IPS-NIHi11 (cell line): ENCODE measurements at places on chromosomes 11 and 22.

DNA sequence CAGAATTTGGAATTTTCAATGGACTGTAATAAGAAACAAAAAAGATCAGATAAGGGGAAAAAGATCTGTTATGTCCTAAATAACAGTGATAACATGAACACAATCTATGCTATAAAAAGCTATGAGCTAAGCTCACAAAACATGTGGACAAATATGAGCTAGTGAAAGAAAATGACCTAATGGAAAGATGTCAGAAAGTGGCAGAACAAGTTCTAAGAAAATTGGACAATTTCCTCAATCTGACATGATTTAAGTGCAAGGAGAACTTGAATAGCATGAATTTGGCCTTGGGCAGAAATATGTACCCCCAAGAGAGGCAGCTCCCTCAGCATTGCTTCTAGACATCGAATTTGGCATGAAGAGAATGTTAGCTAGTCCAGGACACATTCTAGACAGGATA, 212.0 kb upstream of the PGR start:
- no peak for DNase-seq

DNA sequence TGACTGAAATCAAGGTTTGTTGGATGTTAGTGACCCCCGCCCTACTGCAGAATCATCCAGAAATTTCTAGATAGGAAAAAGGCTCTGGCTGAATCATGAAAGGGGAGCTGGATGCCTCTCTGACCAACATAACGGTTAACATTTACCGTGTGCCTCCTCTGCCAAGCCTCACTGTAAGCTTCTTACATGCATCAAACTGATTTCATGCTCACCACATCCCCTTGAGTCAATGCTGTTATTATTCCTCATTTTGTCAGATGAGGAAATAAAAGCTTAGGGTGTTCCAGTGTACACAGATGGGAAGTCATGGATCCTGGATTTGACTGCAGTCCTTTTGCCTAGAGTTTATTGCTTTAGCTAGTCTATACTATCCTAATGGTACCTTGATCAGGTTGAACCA, 5.9 kb upstream of the HMOX1 start:
- no peak for DNase-seq

- DNase-seq = no peak
Observed at GRCh38 chr22:49271369-49271727, 556.3 kb downstream of the BRD1 start.

DNA sequence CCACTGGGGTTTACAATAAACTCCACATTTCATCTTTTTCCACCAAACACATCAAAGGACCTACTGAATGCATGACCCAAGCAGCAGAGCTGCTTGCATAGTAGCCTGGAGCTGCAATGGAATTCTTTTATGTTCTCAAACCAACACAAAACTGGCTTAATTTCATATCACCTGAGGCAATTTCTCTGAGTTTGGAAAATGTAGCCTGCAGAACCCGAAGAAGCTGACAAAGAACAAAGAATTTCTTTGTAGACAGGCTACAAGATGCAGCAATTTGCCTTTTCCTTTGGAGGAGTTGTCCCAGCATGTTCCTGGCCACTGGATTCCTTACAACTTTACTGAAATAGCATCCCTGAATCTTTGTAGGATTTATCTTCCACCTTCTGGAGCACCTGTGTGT, 5.5 kb upstream of the TECTA start:
- DNase-seq = no peak

GRCh38 chr11:44885919-44886789, 64.5 kb downstream of the TP53I11 start:
- no peak for DNase-seq

DNA sequence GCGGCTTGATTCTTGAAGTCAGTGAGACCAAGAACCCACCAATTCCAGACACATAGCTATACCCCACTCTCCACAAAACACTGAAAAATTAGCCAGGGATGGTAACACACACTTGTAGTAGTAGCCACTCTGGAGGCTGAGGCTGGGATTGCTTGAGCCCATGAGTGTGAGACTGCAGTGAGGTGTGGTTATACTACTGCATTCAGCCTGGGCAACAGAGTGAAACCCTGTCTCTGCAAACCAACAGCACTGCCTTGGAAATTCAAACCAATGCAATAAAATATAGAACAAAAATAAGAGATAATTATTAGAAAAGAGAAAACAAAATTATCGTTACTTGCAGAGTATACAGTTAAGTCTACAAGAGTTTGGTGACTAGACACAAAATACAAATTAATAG, 20.2 kb upstream of the PRDM10 start:
- DNase-seq = no peak

DNA sequence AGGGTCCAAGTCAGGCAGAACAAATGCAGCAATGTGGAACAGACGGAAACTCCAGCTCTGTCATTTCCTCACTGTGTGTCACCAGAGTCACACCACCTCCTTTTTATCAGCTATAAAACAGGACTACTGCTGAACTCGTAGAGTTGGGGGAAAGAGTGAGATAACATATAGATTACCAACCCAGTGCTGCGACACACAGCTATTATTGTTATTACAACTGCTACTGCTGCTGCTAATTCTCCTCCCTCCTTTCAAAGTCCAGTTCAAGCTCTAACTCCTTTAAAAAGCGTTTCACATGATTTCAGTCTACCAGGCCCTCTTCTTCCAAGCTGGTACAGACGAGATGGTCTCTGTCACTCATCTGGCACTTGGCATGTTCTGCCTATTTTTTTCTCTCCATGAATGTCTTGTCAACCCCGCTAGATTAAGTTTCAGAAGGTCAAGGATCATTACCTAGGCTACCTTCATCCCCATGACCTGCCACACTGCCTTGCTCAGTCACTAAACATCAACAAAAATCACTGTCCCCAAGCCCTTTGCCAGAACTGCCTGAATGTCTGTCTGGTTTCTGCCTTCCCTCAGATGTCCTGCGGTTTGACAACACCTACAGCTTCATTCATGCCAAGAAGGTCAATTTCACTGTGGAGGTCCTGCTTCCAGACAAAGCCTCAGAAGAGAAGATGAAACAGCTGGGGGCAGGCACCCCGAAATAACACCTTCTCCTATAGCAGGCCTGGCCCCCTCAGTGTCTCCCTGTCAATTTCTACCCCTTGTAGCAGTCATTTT, 3.7 kb upstream of the MTFP1 start:
- DNase-seq = no peak

DNA sequence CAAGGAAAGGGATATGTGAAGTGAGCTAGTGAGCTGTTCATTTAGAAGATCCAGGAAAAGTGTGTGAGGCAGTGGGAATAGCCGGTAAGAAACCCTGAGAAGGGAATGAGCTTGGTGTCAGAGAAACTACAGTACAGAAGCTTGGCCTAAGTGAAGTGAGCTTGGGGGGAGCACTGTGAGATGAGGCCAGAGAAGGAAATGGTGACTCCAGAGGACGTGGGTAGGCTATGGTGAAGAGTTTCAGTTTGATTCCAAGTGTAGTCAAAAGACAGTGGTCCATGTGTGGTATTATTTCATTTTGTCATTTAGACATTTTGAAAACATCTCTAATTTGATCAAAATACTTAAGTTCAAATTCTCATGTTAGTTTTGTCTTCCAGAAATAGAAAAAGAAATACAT, 77.2 kb downstream of the GRK3 start:
- no peak for DNase-seq

- DNase-seq = no peak
Observed at GRCh38 chr11:2702771-2703362, 3.1 kb upstream of the KCNQ1OT1 start.

- DNase-seq = peak; percentile 86
Observed at GRCh38 chr11:44936525-44936924, 14.2 kb downstream of the TP53I11 start.

- DNase-seq = no peak
Observed at GRCh38 chr11:114172871-114173444, 113.4 kb downstream of the ZBTB16 start.

GRCh38 chr22:19751497-19752245, 8.9 kb upstream of the TBX1 start:
- no peak for DNase-seq

DNA sequence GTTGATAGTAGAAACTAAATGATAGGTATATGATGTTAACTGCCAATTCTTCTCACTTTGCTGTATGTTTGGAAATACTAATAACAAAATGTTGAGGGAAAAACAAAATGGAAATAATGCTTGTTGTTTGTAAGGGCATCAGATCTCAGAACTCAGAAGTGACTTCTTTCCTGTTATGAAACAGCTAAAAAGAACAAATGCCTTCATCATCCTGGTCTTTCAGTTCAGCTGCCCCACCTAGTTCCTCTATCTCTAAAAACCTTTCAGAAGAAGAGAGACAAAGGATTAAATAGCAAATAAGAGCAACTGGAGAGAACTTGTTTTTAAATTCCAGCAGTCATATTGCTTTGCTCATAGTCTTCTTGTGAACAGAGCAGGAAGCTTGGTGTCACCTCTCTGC, 345.3 kb upstream of the NCAM1 start:
- no peak for DNase-seq

DNA sequence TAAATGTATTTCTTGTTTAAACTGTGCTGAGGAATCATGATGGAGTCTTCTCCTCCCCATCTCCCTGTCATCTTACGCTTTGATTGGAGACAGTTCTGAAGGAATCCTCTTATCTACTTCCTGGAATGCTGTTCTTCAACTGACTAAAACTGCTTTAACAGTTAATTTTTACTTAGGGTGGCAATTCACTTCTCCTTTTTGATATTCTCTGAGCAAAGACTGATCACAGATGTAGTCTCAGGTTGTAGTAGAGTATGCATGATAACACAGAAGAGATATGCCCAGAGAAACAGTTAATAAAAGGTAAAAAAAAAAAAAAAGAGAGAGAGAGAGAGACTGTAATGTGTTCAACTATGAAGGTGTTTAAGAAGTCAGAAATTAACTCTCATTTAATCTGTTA, 1.4 kb upstream of the CASP5 start:
- DNase-seq = no peak

DNA sequence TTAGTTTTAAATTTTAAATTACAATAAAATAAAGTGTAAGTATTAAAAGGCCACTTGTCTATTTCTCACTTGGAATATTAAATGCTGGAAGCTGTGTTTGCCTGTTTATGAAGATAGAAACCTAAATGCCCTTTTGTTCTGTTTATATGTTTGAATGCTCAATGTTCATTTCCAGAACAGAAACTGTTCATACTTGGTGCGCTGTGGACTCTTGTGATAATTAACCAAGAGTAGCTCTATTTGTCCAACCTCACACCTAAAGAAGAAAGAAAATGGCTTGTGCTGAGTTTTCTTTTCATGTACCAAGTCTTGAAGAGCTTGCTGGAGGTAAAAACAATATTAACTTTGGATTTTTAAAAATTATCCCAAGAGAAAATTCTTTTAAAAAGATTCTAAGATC, 5.7 kb downstream of the C11orf54 start:
- DNase-seq = no peak

GRCh38 chr11:12159351-12160099, 49.1 kb downstream of the MICAL2 start:
- no peak for DNase-seq

- DNase-seq = peak; percentile 63
Observed at GRCh38 chr11:44928816-44929215, 21.9 kb downstream of the TP53I11 start.

GRCh38 chr22:46138058-46138797, 12.1 kb upstream of the PPARA start:
- no peak for DNase-seq

DNA sequence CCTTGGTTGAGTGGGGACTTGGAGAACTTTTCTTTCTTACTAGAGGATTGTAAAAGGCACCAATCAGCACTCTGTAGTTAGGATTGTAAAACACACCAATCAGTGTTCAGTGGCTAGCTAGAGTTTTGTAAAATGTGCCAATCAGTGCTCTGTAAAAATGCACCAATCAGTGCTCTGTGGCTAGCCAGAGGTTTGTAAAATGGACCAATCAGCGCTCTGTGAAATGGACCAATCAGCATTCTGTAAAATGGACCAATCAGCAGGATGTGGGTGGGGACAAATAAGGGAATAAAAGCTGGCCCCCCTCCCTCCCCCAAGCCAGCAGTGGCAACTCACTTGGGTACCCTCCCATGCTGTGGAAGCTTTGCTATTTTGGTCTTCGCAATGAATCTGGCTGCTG, 5.5 kb upstream of the DRG1 start:
- no peak for DNase-seq

DNA sequence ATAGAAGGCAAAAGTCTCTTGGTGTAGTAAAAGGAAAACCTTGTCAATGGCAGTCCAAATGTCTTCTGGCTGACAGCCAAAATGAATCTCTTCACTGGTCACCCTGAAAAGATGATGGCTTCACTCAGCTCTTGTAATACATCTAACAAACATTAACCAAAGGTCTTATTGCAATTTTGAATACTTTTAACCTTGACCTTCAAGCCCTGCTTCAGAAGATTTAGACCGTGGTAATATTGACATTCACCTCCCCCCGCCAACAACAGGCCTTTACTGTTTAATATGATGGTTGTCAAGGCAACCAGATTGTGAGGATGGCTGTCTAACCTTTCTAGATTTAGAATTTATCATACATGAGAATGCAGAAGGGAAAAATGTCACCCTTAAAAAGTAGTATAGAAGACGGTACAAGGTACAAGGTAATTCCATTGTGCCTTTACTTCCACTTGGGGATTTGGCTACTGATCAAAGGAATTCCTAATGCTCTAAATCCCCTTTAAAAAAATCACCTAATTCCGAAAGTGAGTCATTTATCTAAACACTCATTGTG, 342.3 kb downstream of the LARGE1 start:
- no peak for DNase-seq

- DNase-seq = peak; percentile 83
Observed at GRCh38 chr22:36644333-36644757, 59.2 kb downstream of the CACNG2 start.

DNA sequence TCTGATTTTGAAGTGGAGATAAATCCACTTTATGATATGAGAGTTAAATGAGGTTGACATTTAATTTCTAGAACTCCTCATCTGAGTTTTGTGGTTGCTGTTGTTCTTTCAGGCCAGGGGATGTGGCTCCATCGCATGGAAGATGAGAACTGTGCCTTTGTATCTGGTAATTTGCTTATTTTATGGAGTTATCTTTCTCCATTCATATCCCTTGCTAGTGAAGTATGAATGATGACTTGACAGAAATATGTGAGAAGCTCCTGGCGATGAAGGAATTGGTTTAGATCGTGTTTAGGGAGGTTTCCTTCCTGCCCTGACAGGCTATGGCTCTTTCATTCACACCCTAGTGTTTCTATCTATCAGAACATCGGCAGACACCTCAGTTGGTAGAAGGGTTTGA, 393.7 kb downstream of the ETS1 start:
- no peak for DNase-seq

GRCh38 chr11:72298931-72299330, 55.0 kb upstream of the PHOX2A start:
- DNase-seq = no peak

GRCh38 chr11:14340721-14341120, 18.3 kb downstream of the RRAS2 start:
- peak; percentile 38 for DNase-seq

DNA sequence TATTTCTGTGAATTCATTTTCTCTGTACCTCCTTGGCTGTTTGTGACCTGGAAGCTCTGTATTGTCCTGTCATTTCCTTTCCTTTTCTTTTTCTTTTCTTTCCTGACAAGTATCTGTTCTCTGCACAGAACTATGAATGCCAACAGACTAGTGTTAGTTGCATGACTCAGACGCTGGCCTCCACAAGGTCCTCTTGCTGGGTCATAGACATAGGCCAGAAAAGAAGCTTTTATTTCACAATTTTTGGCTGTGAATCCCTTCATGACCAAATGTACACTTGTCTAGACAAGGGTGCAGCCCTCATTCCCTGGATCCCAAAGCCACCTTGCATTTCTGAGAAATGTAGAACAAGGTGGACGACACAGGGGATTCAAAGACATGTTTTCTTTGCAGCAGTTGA, 104.1 kb upstream of the MTNR1B start:
- DNase-seq = no peak

GRCh38 chr11:8283465-8284230, 20.0 kb upstream of the LMO1 start:
- DNase-seq = peak; percentile 70
